Kidney epithelial cell (primary cell): ENCODE measurements at places on chromosomes 3 and 15. TPM values are rescaled to one million over a fixed set of nuclear protein-coding genes. Genes with fewer than 3 reads are reported as not detected.

DNA sequence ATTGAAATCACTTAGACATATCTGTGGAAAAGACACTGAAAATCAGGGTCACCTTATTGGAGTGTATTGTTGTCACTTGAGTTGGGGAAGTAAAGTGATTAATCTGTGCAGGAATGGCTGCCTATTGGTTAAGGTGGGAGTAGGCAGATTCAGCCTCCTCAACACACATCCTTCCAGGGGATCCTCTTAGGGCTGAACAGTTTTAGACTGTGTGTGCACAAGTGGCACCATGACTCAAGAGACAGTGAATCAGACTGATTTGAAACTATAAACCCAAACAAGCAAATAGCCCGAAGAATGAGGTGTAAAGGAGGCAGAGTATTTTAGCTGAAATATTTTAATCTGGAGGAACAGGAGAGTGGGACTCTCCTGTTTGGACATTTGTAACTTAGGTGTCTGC lies 4.9 kb downstream of the ABHD17C start:
- DNase-seq: no peak

DNA sequence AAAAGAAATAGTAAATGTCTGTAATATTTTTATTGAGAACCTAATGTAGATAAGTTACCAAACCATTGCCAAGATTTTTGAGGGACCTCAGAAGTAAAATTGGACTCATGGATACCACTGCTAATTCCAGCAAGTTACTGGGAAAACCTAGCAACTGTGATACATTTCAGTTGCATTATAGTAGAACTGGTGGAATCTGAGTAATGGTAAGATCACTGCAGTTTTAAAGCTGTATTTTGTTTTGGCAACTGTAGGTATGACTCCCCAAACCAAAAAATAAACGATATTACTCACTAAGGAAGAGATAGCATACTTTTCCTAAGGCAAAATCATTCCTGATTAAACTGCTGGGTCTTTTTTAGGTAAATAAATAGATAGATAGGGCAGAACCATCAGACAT lies 54.0 kb downstream of the ARMC8 start:
- DNase-seq: no peak

DNA sequence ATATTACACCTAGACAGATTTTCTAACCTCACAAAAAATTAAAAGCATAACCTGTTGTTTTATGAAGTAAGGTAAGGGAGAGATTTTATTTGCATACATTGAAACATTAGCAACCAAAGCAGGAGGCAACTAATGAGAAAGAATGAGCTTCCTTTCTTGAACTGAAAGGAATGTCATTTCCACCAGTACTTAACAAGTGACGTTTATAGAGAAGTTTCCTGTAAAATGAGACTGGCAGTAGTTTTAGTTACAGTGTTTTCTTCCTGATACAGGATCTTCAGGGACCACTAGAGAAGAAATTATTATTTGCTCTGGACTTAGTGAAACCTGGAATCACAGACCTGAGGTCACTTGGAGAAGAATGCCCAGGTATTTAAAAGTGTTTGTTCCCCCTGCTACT lies 27.4 kb upstream of the FRMD5 start:
- no peak for DNase-seq

DNA sequence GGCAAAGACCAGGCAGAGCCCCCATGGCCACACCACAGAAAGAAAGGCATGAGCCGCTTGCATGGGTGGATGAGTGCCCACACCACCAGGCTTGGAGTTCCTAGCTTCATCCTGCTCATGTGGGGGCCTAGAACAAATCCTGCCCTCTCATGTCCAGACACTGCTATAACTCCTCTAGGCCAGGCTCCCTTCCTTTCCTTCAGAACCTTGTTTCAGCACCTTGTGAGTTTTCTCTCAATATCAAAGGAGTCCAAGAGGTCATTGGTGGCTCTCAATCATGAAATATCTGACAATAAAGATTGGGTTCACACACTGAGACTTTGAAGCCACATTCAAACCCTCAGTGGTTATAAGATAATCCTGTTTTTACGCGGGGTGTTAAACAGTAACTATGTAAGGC lies 12.7 kb downstream of the SLC6A20 start:
- DNase-seq: no peak

- DNase-seq: no peak
Observed at GRCh38 chr3:49121132-49121736, 611 bp upstream of the USP19 start.

DNA sequence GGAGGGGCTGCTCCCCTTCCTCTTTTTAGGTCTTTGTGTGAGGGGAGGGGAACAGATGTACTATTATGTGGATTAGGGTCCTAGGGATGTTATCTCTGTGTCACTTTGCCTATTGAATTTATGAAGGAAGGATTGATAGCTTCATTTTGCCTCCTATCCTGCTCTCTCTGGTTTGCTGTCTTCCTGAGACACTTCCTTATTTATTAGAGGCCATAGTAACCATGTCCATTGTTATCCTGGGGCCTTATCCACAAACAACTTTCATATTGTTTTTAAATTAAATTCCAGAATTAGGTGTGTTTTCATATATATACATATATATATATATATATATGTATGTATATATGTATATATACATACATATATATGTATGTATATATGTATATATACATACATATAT lies 83.2 kb upstream of the LRRFIP2 start:
- no peak for DNase-seq

DNA sequence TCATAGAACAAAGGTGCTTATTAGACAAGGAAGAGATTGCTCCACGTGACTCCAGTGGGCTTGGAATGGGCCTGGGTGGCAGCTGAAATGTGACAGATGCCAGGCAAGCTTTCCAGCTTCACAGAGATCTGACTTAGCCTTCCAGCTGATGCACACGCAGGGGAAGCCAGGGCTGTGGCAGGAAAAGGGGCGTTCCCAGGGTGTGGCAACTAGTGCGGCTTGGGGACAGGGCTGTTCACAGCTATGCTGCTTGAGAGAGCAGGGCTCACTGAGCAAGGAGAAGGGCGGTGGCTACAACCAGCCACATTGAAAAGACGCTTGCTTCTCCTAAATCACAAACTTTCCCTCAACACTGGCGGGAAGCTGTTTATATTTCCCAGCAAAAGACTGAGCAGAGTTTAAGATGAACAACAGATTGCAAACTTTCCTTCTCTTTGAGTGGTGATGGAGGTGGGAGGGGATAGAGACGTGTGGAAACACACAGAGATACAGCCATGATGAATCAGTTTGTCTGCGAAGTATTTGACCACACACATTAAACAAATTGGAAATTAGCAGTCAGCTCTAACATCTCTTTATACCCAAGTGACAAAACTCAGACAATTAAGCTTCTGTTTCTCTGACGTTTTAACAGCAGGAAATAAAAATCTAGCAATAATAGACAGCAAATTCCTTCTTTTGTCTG lies 127.5 kb downstream of the BDH1 start:
- no peak for DNase-seq

GRCh38 chr3:31027914-31028313 lies 133.5 kb upstream of the GADL1 start:
- no peak for DNase-seq

DNA sequence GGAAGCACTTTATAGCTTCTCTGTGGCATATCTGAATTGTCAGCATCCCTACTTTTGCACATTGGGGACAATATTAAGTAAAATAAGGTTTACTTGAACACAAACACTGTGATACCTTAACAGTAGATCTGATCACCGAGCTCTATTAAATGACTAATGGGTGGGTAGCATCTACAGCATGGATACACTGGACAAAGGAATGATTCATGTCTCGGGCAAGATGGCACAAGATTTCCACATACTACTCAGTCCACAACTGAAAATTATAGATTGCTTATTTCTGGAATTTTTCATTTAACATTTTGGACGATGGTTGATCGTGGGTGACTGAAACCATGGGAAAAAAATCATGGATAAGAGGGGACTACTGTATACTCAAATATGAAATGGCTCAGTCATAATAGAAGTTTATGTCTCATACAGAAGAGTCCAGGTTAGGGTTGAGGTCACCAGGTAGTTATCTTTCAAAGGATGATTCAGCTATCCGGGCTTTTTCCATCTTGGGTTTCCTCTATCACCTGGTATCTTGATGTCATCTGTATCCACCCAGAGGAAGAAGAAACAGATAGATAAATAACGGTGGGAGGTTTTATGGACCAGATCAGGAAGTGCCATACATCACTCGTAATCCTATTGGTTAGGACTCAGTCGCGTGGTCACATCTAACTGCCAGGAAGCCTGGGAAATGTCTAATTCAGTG lies 320.0 kb upstream of the RARB start:
- DNase-seq: no peak

DNA sequence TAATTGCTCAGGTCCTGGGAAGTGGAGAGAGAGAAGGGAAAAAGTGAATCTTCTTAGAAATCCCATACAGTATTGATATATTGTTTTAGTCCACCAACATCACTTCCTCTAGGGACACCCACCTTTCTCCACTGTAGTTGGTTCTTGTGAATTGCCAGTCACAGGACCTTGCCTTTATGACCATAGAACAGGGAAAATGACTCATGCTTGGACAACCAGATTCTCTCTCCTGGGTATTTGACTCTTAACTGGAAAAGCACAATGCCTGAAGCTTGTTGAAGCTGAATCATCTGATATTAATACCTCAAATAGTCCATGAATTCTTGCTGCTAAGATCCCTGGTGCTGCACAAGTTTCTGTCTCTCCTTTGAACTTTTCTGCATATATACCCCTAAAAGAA lies 32.5 kb upstream of the DCLK3 start:
- DNase-seq: peak; percentile 16

DNA sequence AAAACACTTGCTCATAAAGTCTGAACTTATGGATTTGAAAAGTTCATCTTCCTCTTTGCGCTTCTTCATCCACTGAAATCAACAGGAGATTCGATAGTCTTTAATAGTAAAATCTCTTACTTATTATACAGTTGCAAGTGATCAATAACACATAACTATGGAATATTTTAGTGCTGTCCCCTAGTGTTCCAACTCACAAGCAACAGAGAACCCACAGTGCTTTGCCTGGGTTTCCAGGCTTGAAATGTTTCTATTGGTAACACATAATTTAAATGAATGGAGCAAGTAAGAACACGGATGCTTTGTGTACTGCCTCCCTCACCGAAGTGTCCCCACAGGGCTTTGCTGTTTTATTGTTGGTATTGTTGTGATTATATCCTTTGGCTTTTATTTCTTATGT lies 93.5 kb downstream of the WDR72 start:
- no peak for DNase-seq

DNA sequence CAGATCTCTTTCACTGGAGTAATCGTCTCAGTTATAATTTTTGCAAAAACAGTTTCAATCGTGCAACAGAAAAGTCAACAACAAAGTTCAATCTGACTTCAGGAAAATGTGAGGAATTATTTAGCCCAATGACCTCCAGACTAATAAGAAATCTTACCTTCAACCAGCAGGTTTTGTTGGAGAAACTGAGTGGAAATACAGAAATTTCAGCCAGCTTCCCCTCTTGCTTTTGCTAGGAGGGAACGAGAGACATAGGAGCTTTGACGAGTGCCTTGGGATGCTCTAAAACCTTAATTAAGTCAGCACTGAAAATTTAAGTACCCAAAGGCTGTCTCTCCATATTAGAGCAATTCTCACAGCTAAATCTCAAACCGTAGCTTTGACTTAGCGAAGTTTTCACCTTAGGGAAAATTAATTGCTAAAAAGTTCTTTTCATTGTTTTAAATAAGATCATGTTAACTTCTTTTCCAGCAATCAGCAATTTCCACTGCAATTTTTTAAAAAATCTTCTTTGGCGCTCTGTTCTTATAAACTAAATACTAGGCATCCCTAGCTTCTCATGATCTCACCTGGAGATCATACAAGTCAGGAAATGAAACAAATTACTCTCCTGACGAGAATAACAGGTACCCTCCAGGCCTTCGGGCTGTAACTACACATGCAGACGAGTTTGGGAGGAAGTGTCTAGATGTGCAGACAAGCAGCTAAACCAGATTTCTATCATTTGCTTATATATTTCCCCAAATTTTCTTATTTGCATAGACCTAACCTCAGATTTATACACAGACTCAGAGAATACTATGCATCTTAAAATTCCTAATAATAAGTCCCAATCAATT lies 250.2 kb downstream of the FAM43A start:
- no peak for DNase-seq

- no peak for DNase-seq
Observed at GRCh38 chr15:42100021-42100800, 5.8 kb upstream of the PLA2G4D start.

GRCh38 chr15:83431521-83431920 lies 15.6 kb upstream of the SH3GL3 start:
- no peak for DNase-seq

- DNase-seq: peak; percentile 10
Observed at GRCh38 chr3:115217678-115218451, 70.8 kb upstream of the ZBTB20 start.

The CLEC3B gene
- total RNA-seq: not detected in 2 replicates

The PCSK6 gene
- total RNA-seq: 5.4 and 8.4 TPM in 2 replicates

The RBM5 gene
- total RNA-seq: 84.5 and 94.1 TPM in 2 replicates

The CX3CR1 gene
- not detected in 2 replicates for total RNA-seq
